ENCODE measurements at places on chromosomes 4 and X.

- no peak for DNase-seq
Measured at GRCh38 chrX:148893395-148893794, 393.0 kb downstream of the AFF2 start.

GRCh38 chrX:49192722-49193328 is 6.7 kb upstream of the PRICKLE3 start:
- peak; percentile 37 for DNase-seq

GRCh38 chrX:11172415-11172814 is 61.3 kb downstream of the HCCS start:
- no peak for DNase-seq

GRCh38 chr4:8777320-8778196 is 94.1 kb downstream of the HMX1 start:
- no peak for DNase-seq

DNA sequence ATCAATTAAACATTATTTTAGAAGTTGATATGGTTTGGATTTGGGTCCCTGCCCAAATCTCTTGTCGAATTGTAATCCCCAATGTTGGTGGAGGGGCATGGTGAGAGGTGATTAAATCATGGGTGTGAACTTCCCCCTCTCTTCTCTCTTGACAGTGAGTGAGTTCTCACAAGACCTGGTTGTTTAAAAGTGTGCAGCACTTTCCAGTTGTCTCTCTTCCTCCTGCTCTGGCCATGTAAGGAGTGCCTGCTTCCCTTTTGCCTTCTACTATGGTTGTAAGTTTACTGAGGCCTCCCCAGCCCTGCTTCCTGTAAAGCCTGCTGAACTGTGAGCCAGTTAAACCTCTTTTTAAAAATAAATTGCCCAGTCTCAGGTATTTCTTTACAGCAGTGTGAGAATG is 141.4 kb downstream of the GALNTL6 start:
- DNase-seq, result peak; percentile 19

DNA sequence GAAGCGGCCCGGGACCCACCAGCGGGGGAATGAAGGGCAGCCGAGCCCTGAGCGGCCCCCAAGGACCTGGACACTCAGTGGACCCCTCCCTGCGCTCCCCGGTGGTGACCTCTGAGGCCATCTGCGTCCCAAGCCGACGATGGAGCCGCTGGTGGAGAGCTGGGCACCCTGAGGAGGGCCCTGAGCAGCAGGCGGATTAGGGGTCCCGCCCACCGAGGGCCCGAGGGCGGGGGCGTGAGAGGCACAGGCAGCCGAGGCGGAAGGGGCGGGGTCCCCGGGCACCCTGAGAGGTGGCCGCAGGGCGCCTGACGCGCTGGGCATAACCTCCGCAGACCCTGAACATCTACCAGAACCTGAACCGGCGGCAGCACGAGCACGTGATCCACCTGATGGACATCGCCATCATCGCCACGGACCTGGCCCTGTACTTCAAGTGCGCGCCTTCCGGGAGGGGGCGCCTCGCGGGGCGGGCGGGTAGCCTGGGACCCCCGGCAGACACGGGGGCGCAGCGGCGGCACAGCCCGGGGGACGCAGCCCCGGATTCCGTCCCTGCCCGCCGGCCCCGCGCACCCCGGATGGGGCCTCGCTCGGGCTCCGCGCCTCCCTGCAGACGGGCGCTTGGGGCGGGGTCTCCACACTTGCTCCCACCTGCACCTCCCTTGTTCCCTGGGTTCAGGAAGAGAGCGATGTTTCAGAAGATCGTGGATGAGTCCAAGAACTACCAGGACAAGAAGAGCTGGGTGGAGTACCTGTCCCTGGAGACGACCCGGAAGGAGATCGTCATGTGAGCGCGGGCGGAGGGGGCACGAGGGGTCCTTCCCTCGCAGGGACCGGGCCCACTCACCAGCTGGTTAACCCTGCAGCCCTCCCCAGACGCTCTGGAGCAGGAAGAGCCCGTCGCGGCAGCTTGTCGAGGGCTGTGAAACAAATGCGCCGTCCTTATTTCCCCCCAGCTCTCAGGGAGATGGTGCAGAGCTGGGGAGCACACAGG is 10.3 kb downstream of the ATP5ME start:
- peak; percentile 17 for DNase-seq

DNA sequence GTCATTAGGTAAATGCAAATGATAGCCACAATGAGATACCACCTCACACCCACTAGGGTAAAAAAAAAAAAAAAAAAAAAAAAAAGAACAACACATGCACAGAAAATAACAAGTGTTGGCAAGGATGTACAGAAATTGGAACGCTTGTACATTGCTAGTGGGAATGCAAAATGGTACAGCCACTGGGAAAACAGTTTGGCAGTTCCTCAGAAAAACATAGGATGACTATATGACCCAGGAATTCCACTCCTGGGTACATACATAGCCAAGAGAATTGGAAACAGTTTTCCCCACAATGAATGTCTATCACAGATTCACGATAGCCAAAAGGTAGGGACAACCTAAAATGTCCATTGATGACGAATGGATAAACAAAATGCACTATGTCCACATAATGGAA is 161.3 kb upstream of the MAMLD1 start:
- DNase-seq, result no peak

DNA sequence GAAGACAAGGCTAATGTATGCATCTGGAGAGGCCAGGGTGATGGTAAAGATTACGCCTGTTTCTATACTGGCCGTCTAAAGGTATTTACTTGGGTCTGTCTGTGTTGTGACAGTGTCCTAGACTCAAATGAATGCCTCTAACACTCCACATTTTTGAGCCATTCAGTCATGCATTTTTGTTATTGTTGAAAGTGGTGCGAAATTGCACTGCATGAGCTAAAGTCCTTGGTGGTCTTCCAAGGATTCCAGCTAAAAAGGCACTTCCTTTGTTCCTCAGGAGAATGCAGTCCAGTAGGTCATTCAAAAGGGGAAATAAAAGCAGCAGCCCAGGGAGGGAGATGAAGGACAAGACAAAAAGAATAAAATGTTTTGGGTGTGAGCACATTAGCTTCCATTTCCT is 3.0 kb downstream of the GPC4 start:
- DNase-seq, result no peak

DNA sequence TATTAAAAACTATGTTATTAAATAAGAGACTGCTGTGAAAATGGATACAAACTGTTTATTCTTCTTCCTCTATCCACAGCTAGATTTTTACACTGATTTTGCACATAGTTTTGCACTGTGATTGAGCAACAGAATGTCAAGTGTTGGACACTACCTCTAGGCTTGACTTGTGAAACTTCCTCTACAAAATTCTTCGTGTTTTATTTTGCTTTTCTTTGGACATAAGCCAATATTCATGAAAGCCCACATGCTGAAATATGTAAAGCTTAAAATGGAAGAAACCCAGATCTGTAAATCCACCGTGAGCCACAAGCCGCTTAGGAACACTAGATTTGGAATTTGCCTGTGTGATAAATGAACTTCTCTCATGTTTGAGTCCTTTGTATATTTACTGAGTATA is 849.4 kb downstream of the FSTL5 start:
- no peak for DNase-seq

DNA sequence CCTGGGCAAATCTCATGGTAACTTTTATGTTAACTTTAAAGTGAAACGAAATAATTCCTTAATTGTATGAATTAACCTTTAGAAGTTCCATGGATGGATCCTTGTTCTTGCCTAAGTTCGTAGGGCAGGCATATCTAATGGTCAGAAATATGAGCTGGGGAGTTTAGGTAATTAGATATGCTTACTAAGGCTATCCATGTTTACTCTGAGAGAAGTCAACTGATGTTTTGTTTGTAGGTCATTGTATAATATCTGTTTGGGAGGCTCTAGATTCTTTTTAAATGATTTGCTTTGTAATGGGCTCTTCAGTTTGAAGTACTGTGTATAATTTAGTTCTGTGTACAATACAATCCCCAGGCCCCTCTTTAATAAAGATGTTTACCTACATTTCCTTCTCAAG is 117.0 kb downstream of the DCK start:
- no peak for DNase-seq

DNA sequence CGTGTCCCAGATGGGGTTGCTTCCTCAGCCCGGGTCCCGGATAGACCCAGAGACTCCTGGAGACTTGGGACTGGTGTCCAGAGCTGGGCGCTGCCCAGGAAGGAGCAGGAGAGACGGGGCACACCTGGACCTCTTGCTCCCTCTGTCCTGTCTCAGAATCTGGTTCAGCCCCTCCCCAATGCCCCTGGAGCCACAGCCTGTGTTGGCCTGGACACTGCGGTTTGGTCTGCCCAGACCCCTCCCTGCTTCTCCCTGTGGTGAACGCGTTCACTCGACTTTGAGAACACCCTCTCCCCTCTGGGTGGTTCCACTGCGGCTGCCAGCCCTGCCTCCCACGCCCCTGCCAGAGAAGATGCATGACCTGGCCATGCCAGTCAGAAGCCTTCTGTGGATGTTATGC is 111.1 kb downstream of the HMX1 start:
- DNase-seq, result no peak

DNA sequence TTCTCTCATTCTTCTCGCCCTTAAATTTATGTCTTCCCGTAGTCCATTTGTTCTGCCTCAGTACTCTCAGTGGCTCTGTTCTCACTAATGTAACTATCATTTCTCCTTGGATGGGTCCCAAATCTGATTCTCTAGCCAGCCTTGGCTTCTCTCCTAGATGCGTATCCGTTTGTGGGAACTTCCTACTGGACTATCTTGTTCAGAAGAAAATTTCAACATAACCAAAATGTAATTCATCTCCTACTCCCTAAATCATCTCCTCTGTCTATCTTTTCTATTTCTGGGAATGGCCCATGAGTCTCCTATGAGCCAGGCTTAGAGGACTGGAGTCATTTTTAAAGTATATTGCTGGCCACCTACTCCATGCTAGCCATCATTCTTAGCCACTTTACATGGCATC is 4.4 kb upstream of the C4orf36 start:
- DNase-seq, result no peak

DNA sequence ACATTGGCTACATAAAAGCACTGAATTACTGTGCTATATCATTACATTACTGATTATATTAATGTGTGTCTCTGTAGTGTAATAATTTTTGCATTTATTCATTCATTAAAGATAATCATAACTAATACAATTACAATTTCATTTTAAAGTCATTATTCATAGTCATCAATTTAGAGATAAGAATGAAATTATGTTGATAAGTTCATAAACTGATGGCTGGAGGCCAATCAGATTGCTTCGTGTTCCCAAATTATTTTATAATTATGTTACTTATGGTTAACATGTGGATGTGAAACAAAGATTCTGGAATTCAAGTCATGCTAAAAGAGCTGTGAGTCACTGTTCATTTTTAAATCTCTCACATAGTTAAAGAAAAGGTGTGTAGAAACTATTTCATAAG is 223.4 kb upstream of the HAND2 start:
- no peak for DNase-seq

DNA sequence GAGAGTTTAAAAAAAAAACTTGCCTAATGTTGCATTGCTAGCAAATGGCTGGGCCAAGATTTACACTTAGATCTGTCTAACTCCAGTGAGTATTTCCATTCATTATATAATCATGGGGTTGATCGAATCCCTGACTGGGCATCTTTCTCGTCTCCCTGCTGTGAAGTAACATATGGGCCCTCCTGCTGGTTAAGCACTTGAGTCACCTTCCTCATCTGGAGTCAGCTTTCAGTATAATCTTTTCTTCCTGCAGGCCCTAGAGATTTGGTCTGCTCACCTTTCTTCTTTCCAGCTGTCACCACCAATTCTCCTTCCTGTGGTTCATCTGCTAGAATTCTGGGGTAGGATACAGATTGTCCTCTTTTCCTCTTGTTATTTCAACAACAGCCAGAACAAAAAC is 41.6 kb downstream of the TIGD2 start:
- DNase-seq, result no peak

- DNase-seq, result peak; percentile 29
Measured at GRCh38 chrX:15890463-15890862, 35.9 kb upstream of the AP1S2 start.

DNA sequence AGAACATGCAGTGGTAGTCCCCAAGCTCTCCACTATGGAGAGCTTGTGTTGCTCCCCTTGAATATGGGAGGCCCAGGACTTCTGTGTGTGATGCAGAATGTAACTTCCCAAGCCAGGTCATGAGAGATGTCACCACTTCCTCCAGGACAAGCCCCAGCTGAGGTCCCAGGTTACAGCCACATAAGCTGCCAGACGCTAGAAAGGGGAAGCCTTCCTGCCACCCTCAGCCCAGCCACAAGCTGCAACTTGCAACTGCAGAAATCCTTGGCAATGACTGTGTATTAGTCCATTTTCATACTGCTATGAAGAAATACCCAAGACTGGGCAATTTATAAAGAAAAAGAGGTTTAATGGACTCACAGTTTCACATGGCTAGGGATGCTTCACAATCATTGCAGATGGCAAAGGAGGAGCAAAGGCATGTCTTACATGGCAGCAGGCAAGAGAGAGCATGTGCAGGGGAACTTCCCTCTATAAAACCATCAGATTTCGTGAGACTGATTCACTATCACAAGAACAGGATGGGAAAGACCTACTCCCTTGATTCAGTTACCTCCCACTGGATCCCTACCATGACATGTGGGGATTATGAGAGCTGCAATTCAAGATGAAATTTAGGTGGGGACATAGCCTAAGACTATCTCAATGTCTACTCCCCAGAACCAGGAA is 91.5 kb upstream of the DHX15 start:
- peak; percentile 19 for DNase-seq

- no peak for DNase-seq
Measured at GRCh38 chrX:149515954-149516602, 11.0 kb upstream of the IDS start.

GRCh38 chrX:68717663-68718442 is 70.4 kb downstream of the STARD8 start:
- no peak for DNase-seq

DNA sequence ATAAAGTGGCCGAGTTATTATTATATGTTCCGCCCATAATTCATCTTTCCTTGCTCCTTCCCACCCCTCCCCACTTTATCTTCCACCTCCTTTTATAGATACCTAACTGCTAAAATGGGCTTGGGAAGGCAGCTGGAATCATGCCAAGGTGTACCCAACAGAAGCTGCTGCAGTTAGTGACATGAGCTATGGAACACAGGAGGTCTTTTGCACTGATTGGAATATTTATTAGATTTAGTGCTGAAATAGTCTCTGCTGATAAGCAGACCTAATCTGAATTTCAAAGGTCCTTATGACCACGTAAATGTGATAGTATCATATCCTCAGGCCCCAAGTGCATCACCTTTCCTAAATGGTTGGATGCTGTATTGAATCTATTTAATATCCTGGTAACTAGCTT is 64.9 kb downstream of the HMGB2 start:
- no peak for DNase-seq

DNA sequence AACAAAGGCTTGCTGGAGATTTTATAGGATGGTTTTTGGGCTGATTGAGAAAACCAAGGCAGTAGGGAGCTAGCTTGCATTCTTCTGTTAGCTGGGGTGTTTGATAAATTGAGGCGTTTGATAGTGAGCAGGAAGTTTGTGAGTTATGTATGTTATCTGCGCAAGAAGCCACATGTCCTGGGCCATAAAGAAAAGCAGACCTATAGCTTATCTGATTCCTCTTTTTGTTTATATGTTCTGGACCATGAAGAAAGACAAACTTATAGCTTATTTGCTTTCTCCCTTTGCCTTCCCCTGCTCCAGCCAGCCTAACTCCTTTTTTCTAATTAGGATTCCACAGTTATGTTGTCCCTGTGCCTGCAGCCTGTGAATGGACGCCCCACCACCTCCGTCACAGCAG is 9.2 kb downstream of the HNRNPH2 start:
- DNase-seq, result no peak
